LNCaP clone FGC (cell line): ENCODE measurements at places on chromosomes 3 and 15.

GRCh38 chr3:186170516-186170915 is 61.6 kb upstream of the ETV5 start:
- no peak for DNase-seq

DNA sequence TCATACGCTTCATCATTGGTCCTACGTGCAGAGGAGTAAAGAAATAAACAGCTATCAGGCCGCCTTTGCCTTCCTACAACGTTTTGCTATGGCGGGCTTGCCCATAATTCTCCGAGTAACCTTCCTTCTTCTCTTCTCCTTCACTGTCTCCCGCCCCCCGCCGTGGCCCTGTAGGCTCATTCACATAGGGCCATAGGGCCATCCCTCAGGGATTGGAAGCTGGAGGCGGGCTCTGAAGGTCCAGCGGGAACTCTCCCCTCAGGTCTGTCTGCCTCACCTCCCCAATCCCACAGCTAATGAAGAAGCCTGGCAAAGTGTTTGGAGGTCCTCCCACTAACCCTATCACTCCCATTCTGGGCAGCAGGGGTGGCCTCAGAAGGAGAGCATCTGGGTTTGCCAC is 43.6 kb downstream of the SEMA5B start:
- no peak for DNase-seq

GRCh38 chr3:18558507-18558906 is 133.4 kb upstream of the SATB1 start:
- DNase-seq, result no peak

- DNase-seq, result no peak
Measured at GRCh38 chr15:72778796-72779195, 4.8 kb downstream of the ADPGK start.

DNA sequence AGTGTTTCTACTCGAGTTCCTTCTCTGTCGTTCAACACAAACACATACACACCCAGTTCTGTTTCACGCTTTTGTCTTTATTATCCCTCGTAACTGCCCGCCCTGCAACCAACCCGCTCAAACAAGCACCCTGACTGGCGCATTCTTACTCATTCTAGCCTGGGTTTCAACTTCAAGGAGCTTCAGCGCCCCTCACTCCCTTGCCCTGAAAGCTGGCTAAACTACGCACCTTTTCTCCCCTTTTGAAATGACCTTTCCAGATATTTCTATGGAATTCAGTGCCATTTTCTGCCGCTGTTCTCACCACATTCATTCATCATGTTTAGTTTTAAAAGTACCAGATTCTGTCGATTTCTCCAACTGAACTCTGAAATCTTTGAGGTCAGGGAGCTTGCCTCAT is 653 bp upstream of the MFSD1 start:
- DNase-seq, result no peak

- no peak for DNase-seq
Measured at GRCh38 chr15:33028495-33028894, 166.0 kb downstream of the FMN1 start.

DNA sequence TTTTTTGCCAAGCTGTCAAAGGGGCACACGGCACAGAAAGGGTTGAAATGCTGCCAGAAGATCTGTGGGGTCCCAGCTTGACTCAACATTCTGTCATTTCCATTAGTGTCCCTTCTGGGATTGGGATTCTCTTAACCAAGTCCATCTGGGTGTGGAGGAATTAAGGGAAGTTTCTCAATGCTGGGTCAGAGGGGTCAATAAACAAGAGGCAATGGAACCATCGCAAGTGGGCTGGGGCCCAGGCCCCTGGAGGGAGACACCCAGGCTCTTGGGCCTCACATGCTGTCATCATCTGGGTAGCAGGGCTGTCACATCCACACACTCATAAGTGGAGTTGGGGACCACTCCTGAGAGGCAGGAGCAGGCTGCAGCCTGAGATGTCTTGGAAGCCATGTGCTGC is 8.1 kb upstream of the APOD start:
- no peak for DNase-seq

DNA sequence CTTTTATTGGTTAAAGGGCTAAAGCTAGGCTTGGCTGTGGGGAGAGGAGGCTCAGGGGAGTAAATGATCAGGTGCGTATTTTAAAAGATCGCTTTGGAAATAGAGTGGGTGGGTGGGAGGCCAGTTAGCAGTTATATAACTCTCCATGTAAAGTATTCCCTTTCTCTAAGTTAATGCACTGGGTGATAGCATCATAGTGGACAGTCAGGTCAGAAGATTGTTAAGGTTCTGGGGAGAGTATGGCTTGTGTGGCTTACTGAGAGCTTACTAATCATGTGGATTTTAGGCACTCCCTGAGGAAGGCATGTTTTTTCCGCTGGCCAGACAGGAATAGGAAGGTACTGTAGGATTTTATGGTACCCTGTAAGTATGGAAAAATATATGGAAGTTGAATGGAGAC is 6.3 kb upstream of the EIF3J start:
- no peak for DNase-seq

- no peak for DNase-seq
Measured at GRCh38 chr15:32852771-32853170, 135.0 kb downstream of the GREM1 start.

DNA sequence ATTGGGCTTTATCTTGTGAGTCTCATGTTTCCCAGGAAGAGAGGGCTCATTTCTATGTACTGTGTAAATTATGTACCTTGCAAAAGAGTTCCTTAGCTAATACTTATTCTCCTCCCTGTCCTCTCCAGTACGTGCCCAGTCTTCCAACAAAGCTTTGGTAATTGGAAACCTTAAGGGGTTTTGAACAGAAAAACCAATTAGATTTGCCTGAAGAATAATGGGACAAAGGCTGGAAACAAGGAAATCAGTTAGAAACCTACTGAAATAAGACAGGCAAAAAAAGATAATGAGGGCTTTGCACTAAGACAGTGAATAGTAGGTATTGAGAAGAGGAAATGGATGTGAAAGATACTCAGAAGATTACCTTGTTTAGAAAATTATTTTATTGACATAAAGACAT is 82.5 kb downstream of the SPRED1 start:
- DNase-seq, result no peak

DNA sequence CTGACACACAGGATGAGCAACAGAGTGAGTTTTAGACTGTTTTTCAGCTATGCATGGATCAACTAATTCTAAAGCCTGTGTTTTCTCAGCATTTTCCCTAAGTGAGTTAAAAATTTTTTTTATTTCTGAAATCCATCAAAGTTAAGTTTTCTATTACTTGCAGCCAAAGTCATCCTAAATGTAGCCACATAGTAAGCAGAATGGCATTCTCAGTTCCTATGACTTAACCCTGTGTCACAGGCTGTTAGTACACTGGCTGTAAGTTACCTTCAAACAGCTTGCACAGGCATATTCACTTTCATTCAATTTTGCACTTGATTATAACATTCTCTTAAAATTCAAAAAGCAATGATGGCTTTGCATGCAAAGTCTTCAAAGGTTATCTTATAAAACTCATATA is 368.2 kb downstream of the OCA2 start:
- no peak for DNase-seq

GRCh38 chr3:14283813-14284438 is 105.3 kb downstream of the LSM3 start:
- no peak for DNase-seq

- no peak for DNase-seq
Measured at GRCh38 chr15:88697276-88697675, 58.5 kb downstream of the ISG20 start.

GRCh38 chr3:148791920-148792319 is 35.7 kb upstream of the CPB1 start:
- no peak for DNase-seq

DNA sequence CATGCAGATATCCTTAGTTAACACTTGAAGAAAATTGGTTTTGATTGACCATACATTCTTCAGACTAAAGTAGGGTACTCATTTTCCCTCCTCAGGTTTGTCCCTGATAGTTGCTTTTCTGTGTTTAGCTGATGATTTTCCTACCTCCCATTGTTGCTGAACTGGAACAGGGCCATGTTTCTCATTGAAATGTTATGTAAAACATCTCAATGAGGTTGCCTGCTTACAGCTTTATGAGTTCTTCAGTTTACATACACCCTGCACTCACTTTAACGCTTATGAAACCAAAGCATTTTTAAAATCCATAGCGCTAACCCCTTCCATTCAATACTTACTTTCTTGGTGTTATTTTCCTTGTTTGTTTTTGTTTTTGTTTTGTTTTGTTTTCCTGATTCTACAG is 61.9 kb downstream of the HMG20A start:
- DNase-seq, result no peak
